ENCODE measurements at places on chromosomes 5 and 9.
A peak's percentile ranks its signal among the peaks of the same experiment; 100 is the strongest.

DNA sequence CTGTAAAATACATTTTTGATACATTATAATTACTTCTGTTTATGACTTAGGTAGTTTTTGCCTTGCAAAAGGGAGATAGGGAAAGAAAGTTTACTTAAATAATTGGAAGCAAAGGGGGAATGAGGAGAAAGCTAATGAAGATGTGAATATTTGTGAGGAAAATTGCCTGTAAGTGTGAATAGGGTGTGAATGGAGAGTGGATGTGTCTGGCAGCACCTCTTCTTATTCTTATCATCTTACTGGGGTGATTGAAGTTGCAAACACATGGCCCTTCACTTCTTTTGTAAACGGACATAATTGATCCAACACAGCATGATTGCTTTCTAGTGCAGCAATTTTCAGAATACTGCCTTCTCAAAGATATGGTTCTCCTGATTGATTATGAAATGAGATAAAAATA is 46.6 kb downstream of the PALM2AKAP2 start:
- DNase-seq: no peak

GRCh38 chr9:76357555-76357954 is 36.7 kb downstream of the RFK start:
- no peak for DNase-seq

- DNase-seq: no peak
Measured at GRCh38 chr5:126948011-126948355, 82.4 kb downstream of the MARCHF3 start.

DNA sequence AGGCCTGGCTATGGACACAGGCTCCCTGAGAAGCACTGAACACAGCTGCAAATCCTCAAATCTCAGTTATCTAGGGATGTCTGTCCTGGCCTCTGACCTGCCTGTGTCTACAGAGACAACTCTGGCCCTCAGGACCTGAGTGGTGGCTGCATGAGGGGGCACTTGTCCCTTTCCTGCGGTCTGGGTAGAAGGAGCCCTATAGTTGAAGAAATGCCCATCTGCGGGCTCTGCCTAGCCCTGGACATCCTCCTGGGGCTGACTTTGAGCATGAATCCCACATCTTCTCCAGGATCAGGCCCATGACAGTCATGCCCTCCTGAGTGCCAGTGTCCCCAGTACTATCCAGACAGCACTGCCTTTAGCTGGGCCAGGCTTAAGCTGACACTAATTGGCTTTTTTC is 10.0 kb downstream of the DNAJB5 start:
- DNase-seq: no peak

- no peak for DNase-seq
Measured at GRCh38 chr5:110590187-110590586, 136.3 kb downstream of the TMEM232 start.

GRCh38 chr5:43099640-43100039 is 21.1 kb upstream of the ZNF131 start:
- DNase-seq: no peak

GRCh38 chr9:35341585-35341984 is 148.3 kb upstream of the RUSC2 start:
- DNase-seq: no peak

DNA sequence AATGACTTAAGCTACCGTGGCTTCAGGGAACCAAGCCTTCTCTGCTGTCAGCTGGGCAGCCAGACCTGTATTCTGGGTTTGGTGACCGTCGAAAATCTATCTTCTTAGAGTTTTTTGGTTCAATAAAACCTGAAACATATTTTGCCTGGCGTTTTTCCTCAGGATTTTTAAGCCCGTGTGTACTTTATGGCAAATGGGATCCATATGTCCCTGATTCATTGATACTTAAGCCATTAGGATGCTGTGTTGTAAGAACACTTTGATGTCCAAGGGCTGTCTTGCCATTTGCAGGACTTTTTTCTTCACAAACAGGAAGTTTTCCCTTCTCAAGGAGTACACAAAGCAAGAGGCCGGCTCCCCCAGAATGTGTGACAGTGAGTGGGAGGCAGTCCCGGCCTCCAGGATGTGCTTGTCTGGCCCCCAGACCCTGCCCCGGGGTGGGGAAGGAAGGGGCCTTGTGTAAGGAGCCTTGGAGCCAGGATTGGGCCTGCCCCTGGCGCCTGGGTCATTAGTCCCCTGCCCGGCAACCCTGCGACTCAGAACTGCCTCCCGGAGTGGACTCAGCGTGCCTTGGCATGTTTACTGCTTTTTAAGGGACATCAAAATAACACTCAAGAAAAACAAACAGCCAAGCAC is 83.4 kb upstream of the SMIM23 start:
- DNase-seq: no peak

DNA sequence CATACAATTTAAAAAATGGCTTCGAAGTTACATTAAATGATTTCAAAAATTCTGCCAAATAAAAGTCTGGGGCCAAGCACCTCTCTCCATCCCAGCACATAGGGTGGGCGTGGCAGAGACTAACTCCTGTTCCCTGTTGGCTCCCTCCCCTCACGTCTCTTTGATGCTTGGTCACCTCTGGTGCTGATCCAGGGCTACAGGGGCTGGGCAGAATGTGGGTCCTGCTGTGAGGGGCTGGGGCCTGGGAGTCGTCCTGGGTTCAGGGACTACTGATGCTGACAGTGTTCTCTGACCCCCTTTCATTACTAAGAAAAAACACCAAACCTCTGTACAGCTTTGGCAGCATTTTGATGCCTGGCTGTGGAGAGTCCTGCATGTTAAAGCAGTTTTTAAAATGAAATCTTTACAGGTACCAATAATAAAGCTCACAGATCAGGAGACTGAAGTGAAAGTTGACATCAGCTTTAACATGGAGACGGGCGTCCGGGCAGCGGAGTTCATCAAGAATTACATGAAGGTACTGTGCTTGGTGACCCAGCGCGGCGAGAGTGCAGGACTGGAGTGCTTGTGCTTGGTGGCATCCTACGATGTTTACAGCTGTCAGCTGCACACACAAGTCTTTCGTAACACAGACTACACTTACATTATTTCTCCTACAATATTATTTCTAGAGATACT is 29.0 kb downstream of the TENT4A start:
- DNase-seq: no peak

DNA sequence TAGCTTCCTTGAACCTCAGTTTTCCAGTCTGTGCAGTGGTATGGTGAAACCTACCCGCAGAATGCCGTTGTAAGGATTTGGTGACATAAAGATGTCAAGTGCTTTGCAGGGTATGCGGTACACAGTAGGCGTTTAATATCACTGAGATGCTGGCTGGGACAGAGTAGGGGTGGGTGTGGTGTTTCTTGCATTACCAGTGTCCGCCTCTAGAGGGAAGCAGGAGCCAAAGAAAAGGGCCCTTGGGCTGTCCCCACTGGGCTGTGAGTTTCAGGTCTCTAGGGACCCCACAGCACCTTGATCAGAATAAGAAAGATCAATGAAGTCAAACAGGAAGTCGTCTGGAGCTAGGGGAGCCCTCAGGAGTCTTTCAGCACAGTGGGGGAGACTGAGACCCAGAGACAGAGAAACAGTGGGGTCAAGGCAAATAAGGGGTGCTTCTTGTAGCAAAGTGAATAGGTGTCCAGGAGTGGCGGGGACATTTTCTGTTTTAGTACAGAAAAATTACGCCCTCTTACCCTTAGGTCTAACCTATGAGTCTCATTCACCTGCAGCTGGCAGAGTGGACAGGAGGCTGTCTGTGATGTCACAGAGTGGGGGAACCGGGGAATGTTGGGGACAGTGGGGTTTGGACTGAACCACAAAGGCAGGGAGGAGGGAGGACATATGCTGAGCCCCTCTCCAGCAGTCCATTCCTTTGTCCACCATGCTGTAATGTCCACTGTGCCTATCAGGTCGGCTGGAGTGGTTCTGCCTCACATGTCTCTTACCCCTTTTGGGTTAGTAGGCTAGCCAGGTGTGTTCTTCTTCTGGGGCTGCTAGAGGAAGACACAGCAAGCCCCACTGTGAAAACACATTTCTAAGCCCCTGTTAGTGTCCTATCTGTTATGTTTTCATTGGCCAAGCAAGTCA is 4.7 kb upstream of the TEX53 start:
- peak; percentile 28 for DNase-seq

GRCh38 chr5:170353011-170353761 is 36.0 kb downstream of the KCNMB1 start:
- no peak for DNase-seq

- no peak for DNase-seq
Measured at GRCh38 chr5:15500325-15501001, 483 bp downstream of the FBXL7 start.

- DNase-seq: no peak
Measured at GRCh38 chr5:67331296-67331925, 134.8 kb upstream of the CD180 start.

- no peak for DNase-seq
Measured at GRCh38 chr5:2427983-2428382, 323.5 kb downstream of the IRX2 start.

- DNase-seq: no peak
Measured at GRCh38 chr5:147830035-147830434, 1.4 kb downstream of the SPINK1 start.

DNA sequence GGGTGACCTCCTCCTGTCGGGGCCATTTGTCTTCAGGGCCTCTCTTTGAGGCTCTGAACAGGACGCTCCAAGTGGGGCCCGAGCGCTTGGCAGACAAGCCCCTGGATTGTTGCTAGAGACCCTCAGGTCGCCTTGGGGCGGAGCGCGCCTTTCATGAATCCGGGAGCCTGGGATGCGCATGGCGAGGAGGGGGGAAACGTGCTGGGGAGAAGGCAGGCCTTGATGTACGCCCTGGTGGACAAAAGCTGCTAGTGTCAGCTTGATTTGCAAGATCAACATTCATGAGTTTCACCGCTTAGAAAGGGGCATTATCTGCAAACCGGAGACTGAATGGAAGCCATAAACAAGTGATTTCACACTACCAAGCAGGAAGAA is 226.3 kb downstream of the SMARCA2 start:
- no peak for DNase-seq

DNA sequence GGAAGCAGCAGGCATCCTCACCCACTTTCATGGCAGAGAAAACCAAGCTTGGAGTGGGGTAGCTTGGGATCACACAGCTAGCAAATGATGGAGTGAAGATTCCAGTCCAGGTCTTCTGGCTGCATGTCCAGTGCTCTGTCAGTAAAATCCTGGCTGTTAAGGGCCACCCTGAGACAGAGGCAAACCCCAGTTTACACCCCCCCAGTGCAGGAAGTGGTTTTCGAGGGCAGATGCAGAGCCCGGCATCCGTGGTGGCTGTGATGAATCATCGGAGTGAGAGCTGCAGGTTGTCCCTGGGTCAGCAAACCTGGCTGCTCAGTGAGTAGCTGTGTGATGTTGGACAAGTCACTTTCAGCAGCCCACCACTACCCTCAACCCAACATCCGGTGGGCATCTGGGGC is 115.4 kb downstream of the RGS3 start:
- DNase-seq: peak; percentile 80

GRCh38 chr9:114119242-114120191 is 20.4 kb upstream of the KIF12 start:
- DNase-seq: no peak

GRCh38 chr9:126705767-126706697 is 92.3 kb downstream of the LMX1B start:
- DNase-seq: peak; percentile 58

- DNase-seq: no peak
Measured at GRCh38 chr9:135217836-135218235, 130.4 kb downstream of the OLFM1 start.

DNA sequence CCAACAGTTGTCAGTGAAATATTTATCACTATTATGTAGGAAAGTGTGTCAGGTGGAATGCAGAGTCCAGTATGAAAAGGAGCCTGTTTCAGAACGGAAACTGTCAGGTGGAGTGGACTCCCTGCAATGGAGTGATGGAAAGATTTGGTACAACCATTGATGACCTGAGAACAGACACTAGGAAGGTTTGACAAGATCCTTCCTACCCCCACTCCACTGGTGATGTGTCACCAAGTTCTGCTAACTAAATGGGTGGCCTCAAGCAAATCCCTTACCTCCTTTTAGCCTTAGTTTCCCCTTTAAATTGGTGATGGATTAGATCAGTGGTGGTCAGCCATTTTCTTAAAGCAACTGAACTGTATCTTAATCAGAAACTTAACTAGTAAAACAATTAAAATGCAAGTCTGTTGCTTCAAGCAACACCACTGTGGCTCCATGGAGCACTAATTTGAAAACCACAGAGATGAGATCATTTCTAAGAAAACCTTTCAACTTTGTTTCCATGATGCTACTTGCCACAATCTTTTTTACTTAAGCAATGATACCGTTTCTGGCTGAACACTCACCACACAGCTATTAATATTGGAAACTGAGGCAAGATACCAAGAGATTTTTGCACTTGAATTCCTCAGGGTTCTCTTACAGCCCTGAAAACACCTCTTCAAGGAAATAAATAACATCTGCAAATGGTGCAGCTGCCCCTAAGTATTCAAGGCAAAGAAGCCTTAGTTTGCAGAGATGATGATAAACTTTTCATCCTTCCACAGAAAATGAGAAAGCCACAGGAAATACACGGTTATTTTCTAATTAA is 140.6 kb downstream of the ERCC6L2 start:
- peak; percentile 34 for DNase-seq

DNA sequence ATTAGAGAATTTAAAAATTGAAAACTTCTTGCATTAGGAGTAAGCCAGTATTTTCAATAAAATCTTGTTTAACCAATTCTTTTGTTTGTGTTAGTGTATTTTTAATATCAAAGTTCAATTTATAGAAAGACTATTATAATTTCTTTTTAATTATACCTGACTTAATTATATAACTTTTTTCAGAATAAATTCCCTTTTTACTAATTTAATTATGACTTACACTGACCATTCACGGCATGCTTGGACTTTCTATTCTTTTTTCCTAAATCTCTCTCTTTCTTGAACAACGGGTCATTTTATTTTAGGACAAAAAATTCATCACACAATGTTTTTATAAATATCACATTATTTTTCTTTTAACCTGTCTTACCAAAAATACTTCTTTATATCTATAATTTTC is 555.3 kb upstream of the PTGER4 start:
- no peak for DNase-seq

DNA sequence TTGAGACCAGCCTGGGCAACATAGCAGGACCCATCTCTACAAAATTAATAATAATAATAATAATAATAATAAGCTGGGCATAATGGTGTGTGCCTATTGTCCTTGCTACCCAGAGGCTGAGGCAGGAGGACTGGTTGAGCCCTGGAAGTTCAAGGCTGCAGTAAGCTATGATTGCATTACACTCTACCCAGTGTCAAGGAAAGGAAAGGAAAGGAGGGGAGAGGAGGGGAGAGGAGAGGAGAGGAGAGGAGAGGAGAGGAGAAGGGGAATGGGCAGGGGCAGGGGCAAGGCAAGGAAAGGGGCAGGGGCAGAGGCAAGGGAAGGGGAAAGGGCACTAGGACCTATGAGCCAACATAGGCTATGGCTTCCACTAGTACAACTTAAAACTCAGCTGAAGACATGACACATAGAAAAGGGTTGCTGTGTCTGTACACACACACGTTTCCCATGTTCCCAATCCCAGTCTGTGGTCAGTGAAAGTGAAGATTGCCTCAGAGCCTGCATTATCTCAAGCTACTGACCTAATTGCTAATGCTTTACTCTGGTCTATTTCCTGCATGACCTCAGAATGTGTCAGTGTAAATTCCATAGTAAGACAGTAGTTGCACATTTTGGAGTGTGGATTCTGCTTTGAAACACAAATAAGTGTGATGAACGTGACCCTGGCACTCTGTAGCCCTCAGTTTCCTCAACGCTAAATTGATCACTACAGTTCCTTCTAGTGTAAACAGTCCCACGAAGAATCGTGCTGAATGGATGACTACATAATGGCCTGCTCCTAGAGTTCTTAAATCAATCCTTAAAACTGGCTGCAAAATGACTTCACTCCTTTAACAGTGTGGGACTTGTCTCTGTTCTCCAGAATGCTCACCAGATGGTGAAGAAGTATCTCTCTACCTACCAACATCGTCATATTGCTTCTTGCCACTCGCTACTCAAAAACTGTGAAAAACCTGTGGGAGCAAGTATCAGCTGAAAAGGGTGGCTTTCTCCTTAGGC is 497.0 kb downstream of the RAB3C start:
- DNase-seq: no peak
